ENCODE measurements at places on chromosomes 4 and X.

GRCh38 chr4:77629885-77630284 lies 24.3 kb downstream of the CXCL13 start:
- DNase-seq = no peak

DNA sequence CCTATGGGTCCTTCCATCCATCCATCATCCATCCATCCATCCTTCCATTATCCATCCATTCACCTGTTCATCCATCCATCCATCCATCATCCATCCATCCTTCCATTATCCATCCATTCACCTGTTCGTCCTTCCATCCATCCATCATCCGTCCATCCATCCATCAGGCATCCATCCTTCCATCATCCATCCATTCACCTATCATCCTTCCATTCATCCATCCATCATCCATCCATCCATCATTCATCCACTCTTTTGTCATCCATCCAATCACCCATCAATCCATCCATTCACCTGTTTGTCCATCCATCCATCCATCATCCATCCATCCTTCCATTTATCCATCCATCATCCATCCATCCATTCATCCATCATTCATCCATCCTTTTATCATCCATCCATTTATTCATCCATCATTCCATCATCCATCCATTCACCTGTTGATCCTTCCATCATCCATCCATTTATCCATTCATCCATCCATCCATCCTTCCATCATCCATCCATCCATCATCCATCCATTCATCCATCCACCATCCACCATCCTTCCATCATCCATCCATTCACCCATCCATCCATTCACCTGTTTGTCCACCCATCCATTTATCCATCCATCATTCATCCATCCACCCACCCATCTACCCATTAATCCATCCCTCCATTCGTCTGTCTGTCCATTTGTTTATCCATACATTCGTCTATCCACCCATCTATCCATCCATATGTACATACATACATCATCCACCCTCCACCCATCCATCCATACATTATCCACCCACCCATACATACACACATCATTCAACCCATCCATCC lies 34.8 kb downstream of the SH3TC1 start:
- no peak for DNase-seq

DNA sequence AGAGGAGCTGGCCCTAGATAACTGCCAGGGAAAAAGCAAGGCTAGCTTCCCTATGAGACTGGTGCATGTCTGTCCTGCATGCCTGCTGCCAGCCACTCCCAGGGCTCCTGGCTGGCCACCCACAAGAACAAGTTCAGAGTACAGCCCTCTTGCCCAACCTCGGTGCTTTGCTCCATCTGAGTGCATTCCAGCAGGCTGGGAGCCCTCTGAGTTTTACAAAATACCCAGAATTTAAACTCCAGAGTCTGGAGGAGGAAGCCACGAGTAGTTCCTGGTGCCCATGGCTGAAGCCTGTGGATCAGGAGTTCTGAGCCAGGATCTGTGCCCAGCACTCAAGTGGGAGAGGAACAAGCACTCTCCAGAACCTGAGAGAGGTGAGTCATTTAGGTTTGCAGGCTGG lies 111.6 kb downstream of the MAGEE2 start:
- no peak for DNase-seq

DNA sequence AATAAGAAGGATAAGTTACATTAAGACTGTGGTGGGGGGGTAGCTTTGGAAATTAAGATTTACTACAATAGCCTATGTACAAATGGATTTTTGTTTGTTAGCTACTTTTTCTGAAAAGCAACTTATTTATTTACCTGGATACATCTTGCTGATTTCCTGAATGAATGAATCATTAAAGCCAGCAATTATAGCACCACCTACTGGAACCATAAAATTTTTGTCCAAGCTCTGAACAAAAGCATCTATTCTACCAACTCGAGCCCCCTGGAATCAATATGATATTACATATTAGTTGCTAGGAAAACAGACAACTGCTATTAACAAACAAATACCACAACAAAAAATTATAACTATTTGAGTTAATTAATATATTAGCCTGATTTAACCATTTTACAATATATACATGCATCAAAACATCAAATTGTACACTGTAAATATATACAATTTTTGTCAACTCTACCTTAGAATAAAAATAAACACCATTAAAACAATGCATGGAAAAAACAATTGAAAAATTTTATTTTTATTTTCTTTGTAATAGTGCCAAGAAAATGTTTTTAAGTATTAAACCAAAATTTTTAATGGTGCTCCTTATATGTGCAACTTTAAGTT lies 15.3 kb downstream of the SEPSECS start:
- no peak for DNase-seq

GRCh38 chrX:46730765-46731164 lies 28.2 kb downstream of the SLC9A7 start:
- DNase-seq = no peak

DNA sequence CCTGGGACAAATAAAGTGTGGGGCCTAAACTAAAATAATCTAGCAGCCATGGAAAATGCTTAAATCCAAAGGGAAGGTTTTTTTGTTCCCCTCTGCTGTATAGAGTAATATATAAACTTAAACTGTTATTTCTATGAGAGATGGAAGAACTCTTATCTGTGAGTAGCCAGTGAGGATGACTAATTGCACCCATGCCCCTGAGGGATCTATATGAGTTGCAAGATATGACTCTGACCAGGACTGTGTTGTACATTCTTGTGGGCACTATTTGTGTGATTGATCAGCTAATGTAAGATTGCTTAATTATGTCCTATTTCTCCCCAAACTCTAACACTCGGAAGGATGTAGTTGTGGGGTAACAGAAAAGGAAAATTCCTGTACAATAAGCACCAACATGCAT lies 35.2 kb upstream of the AMBN start:
- DNase-seq = no peak

GRCh38 chr4:16729336-16729735 lies 169.1 kb downstream of the LDB2 start:
- no peak for DNase-seq

DNA sequence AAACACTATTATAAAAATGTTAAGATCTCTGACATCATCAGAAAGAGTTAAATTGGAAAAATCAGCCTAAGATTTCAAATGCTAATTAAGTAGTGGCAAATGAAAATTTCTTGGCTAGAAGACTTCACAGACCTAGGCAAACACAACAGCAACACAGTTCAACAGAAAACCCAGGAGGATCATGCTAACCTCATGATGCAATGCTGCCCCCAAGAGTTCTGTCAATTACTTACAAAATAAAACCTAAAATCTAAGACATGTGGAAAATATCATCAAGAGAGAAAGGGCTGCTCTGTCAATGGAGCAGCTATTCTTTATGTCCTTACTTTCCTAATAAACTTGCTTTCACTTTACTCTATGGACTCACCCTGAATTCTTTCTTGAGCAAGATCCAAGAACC lies 21.0 kb downstream of the S100G start:
- peak; percentile 2 for DNase-seq

DNA sequence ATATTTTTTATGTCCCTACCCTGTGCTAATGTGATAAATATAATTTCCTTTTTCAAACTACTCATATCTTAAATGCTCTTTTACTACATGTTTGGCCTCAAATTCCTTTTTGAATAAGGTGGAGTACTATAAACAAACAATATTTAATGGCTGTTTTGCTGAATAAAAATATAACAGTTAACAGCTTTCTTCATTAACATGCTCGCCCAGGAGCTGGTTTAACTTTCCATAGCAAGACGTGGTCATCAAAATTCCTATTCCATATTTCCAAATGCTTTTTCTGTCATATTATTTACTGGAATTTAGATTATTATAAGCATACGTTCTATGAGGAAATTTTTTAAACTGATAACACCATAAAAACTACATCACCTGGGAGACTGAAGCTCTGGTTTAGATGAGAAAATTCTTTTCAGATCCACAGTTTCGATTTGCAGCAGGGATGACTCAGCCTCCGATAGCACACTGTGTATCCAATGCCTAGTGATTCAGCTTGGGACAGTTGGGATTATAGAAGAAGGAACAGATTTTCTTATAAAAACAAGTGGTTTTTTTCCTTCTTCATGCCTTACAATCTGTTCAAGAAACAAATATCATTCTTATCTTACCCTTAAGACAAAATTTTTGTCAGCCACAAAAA lies 129.1 kb downstream of the FBXO8 start:
- DNase-seq = no peak

- DNase-seq = no peak
Observed at GRCh38 chrX:146451136-146451535, 358.4 kb upstream of the CXorf51B start.

DNA sequence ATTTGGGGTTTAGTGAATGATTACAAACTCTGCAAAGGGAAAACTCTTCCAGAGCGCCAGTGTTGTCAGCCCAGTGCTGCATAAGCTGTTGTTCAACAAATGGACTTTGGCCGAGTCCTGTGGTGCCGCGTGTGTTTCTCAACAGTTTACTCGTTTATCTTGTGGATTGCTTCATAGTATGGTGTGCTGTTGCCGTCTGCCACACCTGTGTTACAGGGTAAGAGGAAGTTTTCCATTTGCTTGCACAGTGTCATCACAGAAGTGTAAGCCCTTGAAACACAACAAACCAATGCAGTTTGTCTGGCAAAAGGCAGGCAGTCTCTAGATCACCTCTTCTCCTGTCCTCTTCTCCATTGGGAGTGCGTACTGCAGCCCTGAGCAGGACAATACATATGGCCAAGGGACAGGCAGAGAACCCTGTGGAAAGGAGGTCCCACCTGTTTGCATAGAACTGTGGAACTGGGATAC lies 66.3 kb downstream of the DCUN1D4 start:
- DNase-seq = no peak

All from anterior cingulate cortex (tissue), 58 donors.